ENCODE measurements at places on chromosomes 12 and 14. TPM values are rescaled to one million over a fixed set of nuclear protein-coding genes. Genes with fewer than 3 reads are reported as not detected.

The NANOG gene
- not detected for total RNA-seq

The HCAR1 gene
- total RNA-seq: 0.35 TPM

The TRIM9 gene
- 0.59 TPM for total RNA-seq

The TAS2R7 gene
- not detected for total RNA-seq

All from smooth muscle cell of the coronary artery (primary cell).